Right cardiac atrium (tissue), 5 donors: ENCODE measurements at places on chromosomes 13 and 19. TPM values are rescaled to one million over a fixed set of nuclear protein-coding genes. Genes with fewer than 3 reads are reported as not detected.

CEBPG gene
- total RNA-seq, result 15.8 TPM

DNA sequence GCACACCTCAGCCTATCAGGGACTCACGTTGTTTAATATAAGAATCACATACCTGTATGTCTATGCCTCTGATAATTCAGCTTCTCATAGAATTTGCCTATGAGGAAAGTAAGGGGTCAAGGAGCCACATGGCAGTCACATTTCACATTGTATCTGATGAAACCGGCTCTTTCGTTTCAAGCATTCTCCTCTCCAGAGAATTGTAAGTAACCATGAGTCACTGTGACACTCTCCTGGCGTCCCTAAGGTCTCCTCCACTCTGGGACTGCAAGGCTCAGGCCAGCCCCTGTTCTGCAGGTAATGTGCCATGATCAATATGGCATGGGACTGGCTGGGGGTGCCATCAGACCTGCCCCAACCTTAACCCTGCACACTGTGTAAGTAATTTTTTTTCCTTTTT is 503.3 kb downstream of the COG6 start:
- no peak for DNase-seq

DNA sequence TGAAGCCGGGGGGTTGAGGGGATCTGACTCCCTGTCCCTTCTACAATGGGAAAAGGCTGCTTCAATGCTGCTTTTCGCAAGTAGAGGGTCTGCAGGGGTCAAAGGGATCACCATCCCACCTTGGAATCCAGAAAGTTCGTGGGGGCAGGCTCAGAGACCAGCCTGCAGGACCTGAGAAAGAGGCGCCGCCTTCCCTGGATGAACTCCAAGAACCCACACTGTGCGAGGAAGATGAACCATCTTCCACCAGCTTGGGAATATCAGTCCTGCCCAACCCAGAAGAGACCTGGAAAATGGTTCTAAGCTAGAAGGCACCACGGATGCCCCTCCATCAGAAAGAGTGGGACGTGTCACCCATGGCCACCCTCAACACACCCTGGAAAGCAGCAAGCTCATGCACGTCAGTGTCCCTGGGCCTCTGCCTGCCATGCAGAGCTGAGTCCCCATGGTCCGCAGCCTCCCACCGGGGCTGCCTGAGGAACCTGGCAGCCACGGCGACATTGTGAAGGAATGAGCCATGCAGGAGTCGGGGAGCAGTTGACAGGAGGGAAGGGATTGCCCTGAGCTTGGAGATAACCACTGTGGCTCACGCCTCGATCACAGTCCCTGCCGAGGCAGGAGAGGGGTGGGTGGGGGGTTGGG is 14.6 kb downstream of the RAB3D start:
- peak; percentile 50 for DNase-seq

CGB3 gene
- total RNA-seq, result not detected

DNA sequence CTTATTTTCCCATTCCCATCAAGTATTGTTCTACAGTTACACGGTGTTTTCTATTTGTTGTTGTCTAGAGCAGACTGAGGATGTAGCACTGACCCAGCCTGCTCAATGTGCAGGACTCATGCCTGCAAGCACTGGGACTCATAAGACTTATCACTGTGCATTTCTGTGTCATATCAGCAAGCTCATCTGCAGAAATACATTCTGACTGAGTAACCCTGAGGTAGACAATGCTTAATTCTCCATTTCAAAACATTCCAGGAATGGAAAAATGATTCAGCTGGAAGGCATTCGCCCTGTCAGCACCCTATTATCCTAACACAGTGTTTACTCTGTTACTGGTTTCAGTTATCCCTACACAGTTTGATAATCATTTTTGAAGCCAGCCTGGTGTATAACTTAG is 2506.4 kb downstream of the PCDH9 start:
- no peak for DNase-seq

DNA sequence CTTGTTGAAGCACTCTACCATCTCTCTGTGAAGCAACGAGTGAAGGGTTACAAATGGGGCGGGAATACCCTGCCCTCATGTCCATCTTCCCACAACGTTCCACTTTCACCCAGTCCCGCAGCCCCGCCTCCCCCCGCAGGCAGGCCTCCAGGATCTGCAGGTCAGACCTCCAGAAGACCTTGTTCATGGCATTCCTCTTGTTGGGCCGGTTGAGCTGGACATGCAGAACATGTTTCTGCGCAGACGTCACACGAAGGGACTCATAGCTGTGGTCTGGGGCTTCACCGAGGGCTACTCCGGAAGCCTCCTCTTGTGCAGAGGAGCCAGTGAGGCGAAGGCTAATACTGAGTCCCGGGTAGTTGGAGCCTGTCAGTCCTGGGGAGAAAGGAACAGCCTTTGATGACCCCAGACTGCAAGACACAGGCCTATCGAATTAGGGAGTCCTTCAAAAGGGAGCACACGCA is 420 bp downstream of the ECH1 start:
- peak; percentile 86 for DNase-seq

KLK13 gene
- total RNA-seq, result not detected

SBK2 gene
- 210 TPM for total RNA-seq

DNA sequence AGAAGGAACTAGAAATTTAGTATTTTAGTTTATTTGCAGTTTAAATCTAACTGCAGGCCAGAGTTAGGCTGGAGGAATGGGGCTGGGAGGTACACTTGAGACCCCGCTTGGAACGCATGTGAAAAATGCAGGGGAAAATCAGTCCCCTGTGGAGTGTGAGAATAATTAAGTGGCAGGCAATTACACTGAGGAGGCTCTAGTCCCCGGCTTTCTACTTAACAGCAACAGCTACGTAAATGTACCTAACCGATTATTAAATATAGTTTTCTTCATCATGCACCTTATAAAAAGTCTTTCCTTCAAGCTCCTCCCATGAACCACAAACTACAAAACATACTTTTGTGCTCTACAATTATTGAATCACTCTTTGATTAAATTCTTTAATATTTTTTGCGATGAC is 804 bp downstream of the ZNF708 start:
- no peak for DNase-seq

DNA sequence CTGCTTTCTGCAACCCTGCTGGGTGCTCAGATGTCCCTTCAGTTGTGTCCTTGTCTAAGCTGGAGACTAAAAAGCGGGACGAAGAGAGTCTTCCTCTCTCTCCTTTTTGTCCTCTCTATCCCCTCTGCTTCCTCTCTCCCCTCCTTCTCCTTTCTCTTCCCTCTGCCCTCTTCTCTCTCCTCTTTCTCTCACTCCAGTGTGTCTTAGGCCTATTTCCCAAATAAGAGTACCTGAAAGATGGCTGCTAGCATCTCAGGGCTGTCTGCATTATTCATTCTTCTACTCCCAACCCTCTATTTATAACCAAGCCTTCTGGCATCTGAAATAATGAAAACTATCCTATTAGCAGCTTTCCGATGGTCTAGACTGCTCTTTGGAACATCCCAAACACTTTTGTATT is 729.8 kb downstream of the UQCRFS1 start:
- DNase-seq, result no peak

CCDC106 gene
- 24.2 TPM for total RNA-seq

GRCh38 chr13:107977071-107977574 is 238.2 kb downstream of the LIG4 start:
- no peak for DNase-seq

GRCh38 chr19:38388349-38389100 is at the start of gene SPRED3:
TSS of gene SPRED3 (plus strand) at chr19:38388697. CDS start at chr19:38390303, 1,606 bp downstream.
- peak; percentile 52 for DNase-seq

CTU1 gene
- 4.3 TPM for total RNA-seq

DNA sequence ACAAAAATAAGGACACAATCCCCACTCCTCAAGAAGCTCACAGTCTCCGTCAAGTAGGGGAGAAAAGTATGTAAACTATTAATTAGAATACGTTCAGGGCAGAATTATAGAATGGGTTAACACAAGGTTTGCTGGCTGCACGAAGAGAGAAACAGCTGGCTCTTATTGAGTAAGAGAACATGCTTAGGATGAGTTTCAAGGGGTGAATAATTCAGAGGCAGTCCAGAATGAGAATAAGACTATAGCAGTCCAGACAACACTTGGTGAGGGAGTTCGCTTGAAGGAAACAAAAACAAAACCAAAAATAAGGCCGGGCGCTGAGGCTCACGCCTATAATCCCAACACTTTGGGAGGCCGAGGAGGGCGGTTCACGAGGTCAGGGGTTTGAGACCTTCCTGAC is 61.9 kb downstream of the THSD1 start:
- no peak for DNase-seq

NKPD1 gene
- 0.06 TPM for total RNA-seq

- no peak for DNase-seq
Observed at GRCh38 chr13:112324116-112324515, 52.0 kb upstream of the SPACA7 start.

DNA sequence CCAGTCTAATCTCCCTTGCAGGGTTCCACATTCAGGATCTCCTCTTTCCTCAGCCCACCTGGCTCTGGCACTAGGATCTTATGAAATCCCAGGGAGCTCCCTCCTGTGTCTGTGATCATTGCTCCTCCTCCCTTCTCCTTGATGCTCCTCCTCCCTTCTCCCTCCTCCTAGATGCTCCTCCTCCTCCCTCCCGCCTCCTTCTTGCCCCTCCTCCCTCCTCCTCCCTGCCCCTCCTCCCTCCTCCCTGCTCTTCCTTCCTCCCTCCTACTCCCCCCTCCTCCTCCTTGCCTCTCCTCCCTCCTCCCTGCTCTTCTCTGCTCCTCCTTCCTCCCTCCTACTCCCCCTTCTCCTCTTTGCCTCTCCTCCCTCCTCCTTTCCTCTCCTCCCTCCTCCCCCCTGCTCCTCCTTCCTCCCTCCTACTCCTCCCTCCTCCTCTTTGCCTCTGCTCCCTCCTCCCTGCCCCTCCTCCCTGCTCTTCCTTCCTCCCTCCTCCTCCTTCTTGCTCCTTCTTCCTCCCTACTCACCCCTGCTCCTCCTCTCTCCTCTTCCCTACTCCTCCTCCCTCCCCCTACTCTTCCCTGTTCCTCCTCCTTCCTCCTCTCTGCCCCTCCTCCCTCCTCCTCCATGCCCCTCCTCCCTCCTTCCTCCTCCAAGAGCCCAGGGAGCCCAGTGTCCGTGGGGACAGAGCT is 14.9 kb upstream of the ZBTB7A start:
- no peak for DNase-seq

WDR88 gene
- total RNA-seq, result not detected

DNA sequence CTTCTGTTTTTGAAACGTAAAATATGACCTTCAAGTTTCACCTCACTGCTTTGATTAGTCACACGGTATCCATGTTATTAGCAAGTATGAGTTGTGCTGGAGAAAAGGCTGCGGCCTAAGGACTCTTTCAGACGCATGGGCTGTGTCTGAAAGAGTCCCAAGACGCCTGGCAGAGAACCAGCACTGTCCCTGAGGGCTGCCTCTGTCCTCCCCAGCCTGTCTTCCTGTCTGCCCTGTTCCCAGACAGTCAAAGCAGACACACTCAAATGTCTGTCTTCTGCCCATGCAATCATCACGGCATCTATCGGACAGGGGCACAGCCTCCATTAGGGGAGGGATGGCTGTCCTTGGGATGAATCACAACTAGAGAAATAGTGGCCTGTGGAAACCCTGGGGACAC is 65.5 kb downstream of the DPY19L3 start:
- DNase-seq, result peak; percentile 61

- DNase-seq, result no peak
Observed at GRCh38 chr13:111614613-111615012, 294.2 kb downstream of the TEX29 start.

DNA sequence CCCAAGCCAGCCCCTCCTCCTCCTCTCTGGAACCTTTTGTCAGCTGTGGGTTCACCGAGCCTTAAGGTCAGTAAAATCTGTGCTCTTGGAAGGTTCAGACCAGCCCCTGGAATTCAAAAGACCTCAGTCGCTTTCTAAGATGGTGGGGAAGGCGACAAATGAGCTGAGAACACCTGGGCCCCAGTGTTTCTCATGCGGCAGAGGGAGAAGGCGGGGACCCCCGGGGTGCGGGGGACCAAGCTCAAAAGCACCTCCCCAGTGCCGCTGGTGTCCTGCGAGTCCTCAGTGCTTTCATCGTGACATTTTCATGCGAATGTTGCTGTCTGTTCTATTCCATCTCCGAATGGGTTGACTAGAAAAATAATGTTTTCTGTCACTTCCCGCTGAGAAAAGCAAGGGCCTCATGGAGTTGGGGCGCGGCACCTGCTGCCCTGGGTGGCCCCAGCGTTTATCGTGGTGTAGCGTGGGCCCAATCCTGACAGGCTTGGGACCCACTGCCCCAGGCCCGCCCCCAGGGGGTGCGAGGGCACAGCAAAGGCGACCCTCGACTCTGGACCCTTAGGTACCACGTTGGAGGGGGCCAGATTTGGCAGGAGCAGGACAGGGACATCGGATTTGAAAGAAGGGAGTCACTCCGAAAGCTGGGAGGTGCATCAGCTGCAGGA is 751 bp upstream of the NTN5 start:
- DNase-seq, result no peak

GRCh38 chr13:102694937-102695336 is at the start of gene METTL21C:
TSS of gene METTL21C (minus strand) at chr13:102695044. CDS start at chr13:102694498, 546 bp downstream.
- no peak for DNase-seq

DNA sequence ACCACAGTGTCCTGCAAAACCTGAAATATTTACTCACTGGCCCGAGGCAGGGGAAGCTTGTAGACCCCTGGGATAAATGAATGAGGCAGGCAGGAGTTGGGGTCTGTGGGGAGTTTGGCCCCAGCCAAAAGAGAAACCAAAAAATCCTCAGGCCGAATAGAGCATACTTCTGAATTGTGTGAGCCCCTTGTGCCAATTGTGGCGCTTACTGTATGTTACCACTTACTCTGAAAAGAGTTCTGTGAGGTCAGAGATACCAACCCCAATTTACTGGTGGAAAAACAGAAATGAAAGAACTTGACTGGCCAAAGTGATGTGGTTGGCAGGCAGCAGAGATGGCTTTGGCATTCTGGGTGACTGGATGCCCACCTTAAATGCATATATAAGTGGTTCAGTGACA is 6.9 kb downstream of the CARM1 start:
- DNase-seq, result no peak

DNA sequence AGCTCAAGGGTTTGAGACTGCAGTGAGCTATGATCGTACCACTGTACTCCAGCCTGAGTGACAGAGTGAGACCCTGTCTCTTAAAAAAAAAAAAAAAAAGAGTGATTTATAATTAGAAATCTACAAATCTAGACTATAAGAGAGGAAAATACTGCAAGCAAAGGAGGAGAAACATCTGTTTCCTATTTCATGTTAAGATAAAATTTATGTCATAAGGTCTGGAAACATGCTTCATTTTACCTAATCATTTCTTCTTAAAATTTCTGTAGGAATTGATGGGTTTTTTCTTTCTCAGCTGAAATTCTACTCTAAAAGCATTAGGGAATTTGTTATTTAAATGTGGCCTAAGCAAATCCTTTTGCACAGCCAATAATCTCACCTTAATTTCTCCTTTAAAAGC is 53.2 kb downstream of the C13orf42 start:
- DNase-seq, result no peak

GZMM gene
- total RNA-seq, result 0.32 TPM

GRCh38 chr19:28417361-28417760 is 795.6 kb downstream of the UQCRFS1 start:
- DNase-seq, result no peak

FRY gene
- 139 TPM for total RNA-seq
